ENCODE measurements at places on chromosomes 2 and 18.

DNA sequence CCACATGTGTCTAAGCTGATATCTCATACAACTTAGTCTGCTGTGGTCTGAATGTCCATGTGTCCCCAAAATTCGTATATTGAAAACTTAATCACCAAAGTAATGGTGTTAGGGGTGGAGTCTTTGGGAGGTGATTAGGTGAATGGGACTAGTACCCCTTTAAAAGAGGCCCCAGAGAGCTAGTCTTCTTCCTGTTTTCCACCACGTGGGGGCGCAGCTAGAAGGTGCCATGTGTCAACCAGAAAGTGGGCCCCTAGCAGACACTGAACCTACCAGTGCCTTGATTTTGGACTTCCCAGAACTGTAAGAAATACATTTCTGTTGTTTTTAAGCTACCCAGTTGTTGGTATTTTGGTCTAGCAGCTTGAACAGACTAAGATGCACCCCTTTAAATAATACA lies 86.6 kb downstream of the ASB1 start:
- peak; percentile 1 for DNase-seq

GRCh38 chr2:4604767-4605166 lies 901.4 kb downstream of the DCDC2C start:
- DNase-seq = no peak

GRCh38 chr18:56001576-56001975 lies 413.6 kb upstream of the TCF4 start:
- DNase-seq = no peak

- no peak for DNase-seq
Measured at GRCh38 chr2:195756218-195756942, 99.4 kb downstream of the SLC39A10 start.

GRCh38 chr2:144324446-144325045 lies 195.4 kb downstream of the ZEB2 start:
- DNase-seq = no peak

GRCh38 chr2:27121906-27122305 lies 1.7 kb upstream of the ABHD1 start:
- no peak for DNase-seq

GRCh38 chr2:217325816-217326215 lies 466.0 kb upstream of the TNP1 start:
- DNase-seq = no peak

GRCh38 chr2:127799926-127800325 lies 11.0 kb downstream of the WDR33 start:
- DNase-seq = no peak

- no peak for DNase-seq
Measured at GRCh38 chr2:963876-964275, 13.2 kb downstream of the SNTG2 start.

DNA sequence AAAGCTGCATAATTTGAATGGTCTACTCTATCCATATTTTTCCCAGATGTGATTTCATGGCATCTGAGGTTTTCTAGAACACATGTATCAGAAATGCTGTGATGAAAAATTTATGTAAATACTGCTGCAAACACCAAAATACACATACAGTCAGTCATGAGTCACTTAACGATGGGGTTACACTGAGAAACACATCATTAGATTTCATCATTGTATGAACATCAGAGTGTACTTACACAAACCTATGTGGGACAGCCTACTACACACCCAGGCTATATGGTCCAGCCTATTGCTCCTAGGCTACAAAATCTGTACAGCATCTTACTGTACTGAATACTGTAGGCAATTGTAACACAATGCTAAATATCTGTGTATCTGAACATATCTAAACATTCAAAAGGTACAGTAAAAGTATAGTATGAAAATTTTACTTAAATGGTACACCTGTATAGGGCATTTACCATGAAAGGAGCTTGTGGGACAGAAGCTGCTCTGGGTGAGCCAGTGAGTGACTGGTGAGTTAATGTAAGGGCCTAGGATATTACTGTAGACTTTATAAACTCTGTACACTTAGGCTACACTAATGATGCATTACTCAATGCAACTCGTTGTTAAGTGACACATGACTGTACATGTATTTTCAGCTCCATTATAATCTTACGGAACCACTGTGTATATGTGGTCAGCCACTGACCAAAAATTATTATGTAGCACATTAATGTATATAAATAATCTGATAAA lies 33.5 kb downstream of the PNO1 start:
- no peak for DNase-seq

DNA sequence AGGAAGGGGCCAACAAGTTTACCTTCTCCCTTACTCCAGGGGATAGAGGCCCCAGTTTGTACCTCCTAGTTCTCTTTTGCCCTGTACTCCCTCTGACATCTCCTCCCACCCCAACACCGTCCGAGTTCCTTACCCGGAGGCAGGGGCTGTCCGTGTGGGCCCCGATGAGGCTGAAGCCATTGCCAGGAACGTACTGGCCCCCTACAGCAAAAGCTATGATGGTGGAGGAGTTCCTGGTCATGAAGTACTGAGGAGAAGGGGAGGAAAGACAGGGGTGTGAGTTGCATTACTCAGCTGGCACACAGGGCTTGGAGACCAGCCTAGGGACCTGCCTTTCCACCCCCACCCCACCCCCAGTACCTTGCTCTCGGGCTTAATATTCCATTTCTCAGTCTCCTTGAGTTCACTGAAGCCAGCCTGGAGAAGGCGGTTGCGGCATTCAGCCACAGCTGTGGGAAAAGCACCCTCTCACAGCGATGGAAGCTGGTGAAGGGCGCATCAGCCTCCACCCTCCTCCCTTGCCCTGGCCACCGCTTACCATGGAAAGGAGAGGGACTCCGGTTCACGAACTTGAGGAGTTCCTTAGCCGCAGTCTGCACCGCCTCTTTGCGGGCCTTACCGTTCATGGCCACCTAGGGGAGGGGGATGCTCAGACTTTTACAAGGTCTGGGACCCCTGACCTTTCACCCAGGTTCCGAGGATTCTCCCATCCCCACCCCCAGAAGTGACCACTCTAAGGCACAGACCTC lies 1.0 kb downstream of the DNPEP start:
- no peak for DNase-seq

- no peak for DNase-seq
Measured at GRCh38 chr2:24418166-24418841, 58.0 kb upstream of the ITSN2 start.

DNA sequence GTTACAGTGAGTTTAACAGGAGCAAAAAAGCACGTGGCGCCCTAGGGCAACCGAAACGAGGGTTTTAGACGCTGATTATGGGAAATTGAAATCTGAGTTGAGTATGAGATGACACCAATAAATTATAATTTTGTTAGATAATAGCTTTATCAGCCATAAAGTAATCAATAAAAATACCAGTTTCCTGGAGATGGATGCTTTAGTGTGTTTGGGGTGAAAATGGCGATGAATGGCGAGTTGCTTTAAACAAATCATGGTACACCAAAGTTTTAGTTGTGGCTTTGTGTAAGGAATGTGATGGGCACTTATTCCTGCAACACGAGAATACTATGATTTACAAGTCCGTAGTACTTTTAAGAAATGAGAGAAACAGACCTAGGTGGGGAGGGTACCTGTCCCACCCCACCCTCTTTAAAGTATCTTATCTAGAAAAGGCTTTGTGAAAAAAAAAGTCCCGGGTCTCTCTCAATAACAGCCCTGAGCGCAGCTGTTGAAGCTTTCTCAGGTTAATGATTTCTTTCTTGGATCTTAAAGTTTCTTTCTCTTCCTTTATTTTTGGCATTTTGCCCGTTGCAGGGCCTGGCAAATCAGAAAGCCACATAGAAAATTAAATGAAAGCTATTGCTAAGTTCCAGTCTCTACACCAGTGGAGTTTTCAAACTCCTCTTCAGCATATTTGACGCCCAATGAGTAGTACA lies 1.5 kb upstream of the RRM2 start:
- no peak for DNase-seq

GRCh38 chr18:58132595-58133261 lies 88.7 kb downstream of the NEDD4L start:
- no peak for DNase-seq

- no peak for DNase-seq
Measured at GRCh38 chr18:55988537-55988936, 400.5 kb upstream of the TCF4 start.

DNA sequence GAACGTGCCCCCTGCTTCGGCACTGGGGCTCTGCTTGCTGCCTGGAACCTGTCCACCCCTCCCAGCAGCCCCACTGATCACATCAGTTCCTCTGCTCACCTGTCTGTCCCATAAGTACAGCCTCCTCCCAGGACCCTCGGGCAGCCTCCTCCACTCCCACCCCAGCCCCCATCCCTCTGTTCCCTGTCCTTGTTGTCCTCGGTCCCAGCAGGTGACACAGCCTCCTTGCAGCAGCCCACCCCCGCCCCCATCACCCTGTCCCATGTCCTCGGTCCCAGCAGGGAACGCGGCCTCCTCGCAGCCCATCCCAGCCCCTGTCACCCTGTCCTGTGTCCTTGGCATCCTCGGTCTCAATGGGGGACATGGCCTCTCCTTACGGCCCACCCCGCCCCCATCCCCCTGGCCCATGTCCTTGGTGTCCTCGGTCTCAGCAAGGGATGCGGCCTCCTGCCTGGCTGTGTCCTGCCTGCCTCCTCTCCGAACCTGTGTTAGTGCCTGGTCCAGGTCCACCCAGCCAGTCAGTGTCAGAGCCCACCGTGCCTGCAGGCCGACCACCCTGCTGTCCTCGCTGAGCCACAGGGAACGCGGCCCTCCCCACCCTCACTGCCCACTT lies 4.3 kb upstream of the OTOS start:
- DNase-seq = no peak

DNA sequence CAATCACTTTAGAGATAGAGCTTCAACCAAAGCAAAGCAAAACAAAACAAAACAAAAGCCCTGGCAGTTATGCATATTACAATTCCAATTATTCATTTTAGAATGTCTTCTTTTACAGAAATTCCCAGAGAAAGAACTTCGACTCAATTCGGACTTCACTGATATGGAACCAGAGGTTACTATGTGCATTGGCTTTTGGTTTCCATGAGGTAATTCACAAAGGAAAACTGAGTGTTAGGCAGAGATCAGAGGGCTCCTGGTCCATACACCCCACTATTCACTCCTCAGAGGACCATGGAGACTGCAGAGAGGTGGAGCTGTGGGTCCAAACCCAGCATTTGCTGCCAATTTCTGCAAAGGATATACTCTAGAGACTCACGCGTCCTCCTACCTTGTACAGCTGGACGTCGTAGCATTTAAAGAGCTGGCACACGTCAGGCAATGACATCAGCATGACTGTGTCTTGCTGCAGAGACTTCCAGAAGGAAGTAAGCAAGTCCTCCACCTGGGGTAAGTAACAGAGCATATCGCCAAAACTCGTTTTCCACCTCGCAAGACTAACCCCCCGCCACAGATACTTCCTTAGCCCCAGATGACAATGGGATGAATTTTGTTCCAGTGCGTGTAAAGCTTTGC lies 31.3 kb upstream of the CREG2 start:
- no peak for DNase-seq

DNA sequence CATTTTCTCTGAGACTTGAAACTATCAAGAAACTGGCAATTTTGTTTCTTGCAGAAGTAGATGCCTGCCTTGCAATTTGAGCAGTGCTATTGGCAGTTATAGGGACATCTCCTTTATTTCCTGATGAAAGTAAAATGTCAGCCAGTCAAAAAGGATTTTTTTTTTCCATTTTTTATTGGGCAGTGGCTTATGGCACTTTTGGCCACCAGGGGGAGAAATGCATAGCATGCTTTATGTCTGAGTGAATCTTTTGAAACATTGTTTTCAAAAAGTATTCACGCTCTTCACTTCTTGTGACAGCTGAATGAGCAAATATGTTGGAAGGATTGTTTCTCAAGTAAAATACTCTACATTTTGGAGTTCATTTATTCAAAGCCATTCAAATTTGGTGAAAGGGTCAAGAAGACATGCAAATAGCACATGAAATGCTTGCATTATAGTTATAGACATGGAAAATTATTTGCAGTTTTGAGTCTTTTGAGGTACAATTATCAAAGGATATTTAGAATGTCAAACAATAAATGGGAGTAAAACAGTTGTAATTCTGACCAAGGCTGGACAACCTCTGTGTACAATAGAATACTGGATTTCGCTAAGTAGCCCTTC lies 491.0 kb downstream of the CDH2 start:
- DNase-seq = no peak

GRCh38 chr18:61001138-61001537 lies 332.1 kb upstream of the CDH20 start:
- no peak for DNase-seq

- DNase-seq = no peak
Measured at GRCh38 chr2:88658326-88658725, 31.1 kb upstream of the EIF2AK3 start.

DNA sequence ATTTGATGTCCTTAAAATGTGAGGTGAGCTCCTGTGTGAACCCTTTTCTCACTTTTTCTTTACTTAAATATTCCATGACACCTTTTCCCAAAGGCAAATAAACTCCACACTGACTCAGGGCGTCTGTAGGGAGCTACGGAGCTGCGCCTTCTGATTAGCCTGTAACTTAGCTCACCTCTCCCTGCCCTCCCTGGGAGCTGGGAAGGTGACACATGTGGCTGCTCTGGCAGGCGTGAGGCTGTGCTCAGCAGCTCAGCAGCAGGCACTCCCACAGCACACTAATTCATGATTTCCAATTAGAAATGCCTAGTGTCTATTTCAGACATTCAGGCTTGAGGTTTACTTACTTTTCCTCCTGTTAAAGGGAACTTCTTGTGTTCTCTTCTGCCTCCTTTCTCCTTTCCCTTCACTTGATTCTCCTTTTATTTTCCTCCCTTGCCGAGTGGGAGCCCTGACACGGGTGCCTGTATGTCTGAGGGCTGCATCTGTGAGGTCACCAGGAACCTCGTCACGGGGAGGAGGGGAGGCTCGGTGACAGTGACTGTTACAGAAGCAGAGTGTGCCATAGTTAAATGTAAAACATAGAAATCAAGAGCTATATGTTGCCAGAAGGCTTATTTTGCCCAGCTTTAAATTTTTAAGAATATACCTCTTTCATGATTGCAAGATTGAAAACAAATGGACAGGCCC lies 437.1 kb downstream of the DCDC2C start:
- DNase-seq = peak; percentile 29

GRCh38 chr18:30903566-30903965 lies 139.0 kb downstream of the DSC3 start:
- DNase-seq = no peak

GRCh38 chr2:176729706-176730569 lies 460.7 kb downstream of the MTX2 start:
- peak; percentile 86 for DNase-seq

DNA sequence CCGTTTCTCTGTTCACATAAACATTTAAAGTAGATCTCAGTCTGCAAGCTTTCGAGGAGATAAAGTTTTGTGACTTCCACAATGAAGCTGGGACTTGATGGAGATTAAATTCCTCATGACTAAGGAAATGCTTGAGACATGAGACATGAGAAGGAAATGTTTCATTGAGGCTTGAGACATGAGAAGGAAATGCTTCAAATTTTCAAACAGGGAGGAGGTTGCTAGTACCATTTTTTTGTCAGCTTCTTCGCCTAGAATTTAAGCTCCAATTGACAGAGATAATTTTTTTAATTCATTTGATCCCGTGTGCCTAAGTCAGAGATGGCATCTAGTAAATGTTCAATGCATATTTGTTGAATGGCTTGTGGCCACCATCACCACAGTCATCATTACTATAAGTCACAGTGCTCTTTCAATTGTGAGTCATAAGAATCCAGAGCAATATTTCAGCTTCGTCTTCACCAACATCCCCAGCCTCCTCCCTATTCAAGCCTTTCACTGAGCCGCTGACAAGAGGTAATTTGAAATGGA lies 543 bp upstream of the MARCHF4 start:
- no peak for DNase-seq

GRCh38 chr18:58464104-58464625 lies 164.7 kb downstream of the ALPK2 start:
- no peak for DNase-seq

Measured in NCI-H2029 treated with DMSO at 0.1 percent for 48 hours (cell line).